Activated CD4-positive, alpha-beta T cell treated with anti-CD3 and anti-CD28 coated beads for 24 hours (primary cell): ENCODE measurements at places on chromosomes 3 and 15.

- DNase-seq, result no peak
Measured at GRCh38 chr3:167978071-167978470, 117.7 kb downstream of the GOLIM4 start.

GRCh38 chr15:101198800-101199199 lies 53.0 kb downstream of the CHSY1 start:
- DNase-seq, result no peak

- DNase-seq, result no peak
Measured at GRCh38 chr15:94480289-94480834, 249.0 kb downstream of the MCTP2 start.

DNA sequence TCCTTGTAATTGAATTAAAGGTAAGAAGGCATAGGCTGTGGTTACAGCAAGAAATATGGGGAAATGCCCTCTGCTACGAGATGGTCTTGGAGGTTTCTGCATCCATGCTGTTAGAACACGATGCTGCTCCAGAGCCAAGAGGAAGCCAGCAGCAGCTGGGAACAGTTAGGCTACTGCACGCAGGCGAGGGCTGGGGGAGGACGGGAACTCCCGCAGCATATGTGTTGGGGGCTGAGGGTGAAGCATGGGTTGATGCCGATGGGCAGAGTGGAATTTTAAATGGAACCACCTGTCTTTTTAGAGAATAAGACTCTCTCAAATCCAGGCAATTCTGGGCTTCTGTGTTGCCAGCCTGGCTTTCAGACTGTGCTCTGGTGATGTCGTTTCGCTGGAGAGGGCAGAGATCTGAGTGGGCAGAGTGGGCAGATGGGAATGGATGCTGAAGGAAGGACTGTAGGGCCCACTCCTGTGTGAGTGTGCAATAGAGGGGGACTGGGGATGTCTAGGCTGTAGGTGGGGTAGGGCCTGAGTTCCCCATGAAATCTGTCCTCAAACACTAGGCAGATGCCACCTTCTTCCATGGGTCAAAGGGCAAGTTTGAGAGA lies 417.0 kb upstream of the TPM1 start:
- no peak for DNase-seq

GRCh38 chr15:56969265-56969895 lies 50.9 kb downstream of the TCF12 start:
- no peak for DNase-seq

GRCh38 chr3:13509059-13509815 lies 29.1 kb downstream of the HDAC11 start:
- no peak for DNase-seq

GRCh38 chr3:27559835-27560234 lies 75.7 kb upstream of the SLC4A7 start:
- no peak for DNase-seq

GRCh38 chr3:111708157-111708771 lies 113.1 kb upstream of the ZBED2 start:
- DNase-seq, result no peak

GRCh38 chr3:164879201-164879600 lies 199.1 kb downstream of the SI start:
- no peak for DNase-seq

GRCh38 chr15:43186003-43186353 lies 775 bp downstream of the CCNDBP1 start:
- no peak for DNase-seq

DNA sequence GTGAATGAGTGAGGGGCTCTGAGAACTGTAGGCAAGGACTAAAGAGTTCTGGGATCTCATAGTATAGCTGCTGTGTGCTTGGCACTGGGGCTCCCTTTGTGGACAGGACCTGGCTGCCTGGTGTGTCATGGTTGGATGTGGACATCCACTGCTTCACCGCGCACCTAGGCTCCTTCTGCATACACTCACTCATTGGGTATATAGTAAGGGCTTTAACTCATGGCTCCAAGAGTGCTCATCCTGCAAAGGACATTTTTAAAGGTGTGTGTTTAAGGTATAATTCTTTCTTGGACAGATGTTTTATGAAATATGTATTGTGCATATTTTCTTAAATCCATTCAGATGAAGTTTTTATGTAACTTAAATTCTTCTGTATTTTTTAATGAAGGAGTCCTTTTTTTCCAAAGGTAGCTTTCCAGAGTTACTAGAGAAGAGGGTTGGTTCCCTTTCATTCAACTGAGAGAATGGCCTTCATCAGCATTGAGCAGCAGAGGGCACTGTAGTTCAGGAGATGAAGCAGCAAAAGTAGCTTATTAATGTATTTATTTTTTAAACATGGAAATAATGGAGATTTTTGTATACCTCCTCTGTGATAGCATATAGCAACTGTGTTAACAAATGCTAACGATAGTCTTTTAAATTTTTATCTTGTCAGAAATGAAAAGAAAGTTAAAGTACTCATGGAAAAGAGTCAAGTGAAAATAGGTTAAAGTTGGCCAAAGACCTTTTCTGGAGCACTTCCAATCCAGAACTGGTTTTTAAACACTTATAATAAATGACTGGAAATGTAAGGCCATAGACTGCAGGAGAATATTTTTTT lies 25.2 kb downstream of the OXNAD1 start:
- no peak for DNase-seq

- no peak for DNase-seq
Measured at GRCh38 chr3:183629546-183630301, 5.7 kb upstream of the KLHL24 start.

DNA sequence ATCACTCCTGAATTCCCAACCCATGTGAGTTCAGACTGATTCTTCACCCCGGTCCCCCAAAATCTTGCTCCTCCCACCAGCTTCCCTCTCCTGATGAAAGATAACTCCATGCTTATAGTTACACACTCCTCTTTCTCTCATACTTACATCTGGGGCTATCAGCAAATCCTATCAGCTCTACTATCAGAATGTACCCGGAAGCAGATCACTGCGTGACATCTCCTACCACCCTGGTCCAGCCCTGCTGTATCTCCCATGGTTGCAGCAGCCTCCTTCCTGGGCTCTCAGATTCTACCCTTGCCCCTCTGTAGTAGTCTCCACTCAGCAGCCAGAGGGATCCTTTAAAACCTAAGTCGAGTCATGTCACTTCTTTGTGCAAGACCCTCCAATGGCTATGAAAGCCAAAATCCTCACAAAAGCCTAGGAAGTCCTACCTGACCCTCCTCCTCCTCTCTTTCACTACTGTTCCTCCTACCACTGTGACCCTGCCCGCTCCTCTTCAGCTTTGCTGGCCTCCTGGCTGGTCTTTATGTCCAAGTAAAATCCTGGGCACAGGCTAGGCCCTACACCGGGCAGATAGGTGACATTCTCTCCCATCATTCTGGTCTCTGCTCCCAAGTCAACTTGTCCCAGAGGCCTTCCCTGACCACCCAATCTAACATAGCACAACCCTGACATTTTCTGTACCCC lies 16.2 kb downstream of the XIRP1 start:
- DNase-seq, result no peak

GRCh38 chr3:189981668-189982067 lies 139.0 kb downstream of the P3H2 start:
- no peak for DNase-seq

- no peak for DNase-seq
Measured at GRCh38 chr3:84547207-84547606, 411.6 kb upstream of the CADM2 start.

- DNase-seq, result no peak
Measured at GRCh38 chr3:190983875-190984274, 121.4 kb upstream of the GMNC start.

GRCh38 chr15:42375252-42375651 lies 16.0 kb downstream of the CAPN3 start:
- no peak for DNase-seq

DNA sequence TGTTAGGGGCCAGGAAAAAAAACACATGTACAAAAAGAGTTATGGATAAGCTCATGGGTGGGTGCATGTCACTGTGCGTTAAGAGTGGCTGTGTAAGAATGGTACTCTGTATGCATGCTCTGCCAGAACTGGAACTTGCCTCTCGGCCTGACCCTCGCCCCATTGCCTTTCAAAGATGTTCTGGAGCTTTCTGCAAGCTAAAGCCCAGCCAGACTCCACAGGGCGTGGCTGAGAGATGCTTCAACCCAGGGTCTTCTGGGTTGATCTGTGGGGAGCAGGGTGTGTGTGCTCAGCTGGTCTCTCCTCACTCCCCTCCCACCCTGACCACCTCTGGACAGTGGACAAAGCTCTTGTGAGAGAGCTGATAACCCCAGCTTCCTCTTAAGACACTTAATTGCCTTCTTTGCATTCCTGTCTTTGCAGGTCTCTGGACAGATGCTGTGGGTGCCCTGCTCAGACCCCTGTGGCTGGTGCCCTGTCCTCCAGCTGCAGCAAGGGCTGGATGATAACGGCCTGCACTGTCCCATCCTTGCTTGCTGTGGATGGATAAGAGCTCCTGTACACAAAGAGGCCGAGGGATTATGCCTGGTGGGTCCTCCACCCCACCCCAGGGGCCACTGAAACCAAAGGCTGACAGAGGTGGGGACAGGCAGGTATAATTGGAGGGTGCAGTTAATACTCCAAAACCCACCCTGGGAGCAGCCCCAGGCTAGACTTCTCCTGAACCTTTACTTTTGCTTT lies 28.7 kb downstream of the ALDH1L1 start:
- DNase-seq, result no peak

DNA sequence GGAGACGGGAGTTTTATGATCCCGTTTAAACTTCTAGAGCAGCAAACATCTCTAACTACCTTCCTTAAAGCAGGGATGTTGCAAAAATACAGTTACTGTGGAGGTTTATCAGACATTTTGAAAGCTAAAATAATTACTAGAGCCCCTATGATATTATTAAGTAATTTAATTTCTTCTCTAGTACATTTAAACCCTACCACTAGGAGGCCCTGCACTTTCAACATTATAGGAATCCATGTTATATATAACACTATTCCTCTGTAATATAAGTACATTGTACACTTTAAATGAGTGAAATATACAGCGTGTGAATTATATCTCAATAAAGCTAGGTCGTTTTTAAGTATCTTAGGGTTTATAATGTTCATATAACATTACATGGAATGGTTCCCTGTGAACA lies 11.5 kb downstream of the SETMAR start:
- no peak for DNase-seq

- DNase-seq, result no peak
Measured at GRCh38 chr3:156036258-156037053, 83.9 kb upstream of the KCNAB1 start.

DNA sequence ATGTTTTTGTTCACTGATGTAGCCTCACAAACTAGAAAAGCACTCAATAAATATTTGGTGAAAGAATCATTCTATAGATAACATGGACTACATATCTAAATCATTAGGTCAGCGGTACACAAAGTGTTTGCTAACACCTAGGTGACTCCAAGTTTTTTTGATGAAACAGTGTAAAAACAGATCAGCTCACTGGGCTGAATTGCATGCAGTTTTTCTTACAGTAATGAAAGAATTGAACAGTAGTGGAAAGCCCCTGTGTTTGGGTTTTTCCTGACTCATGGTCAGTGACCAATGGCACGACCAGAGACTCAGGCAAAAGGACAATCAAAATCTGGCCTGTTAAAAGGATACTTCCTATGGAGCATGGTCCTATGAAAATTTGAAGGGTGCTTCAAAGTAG lies 384.3 kb upstream of the EPHA6 start:
- no peak for DNase-seq

DNA sequence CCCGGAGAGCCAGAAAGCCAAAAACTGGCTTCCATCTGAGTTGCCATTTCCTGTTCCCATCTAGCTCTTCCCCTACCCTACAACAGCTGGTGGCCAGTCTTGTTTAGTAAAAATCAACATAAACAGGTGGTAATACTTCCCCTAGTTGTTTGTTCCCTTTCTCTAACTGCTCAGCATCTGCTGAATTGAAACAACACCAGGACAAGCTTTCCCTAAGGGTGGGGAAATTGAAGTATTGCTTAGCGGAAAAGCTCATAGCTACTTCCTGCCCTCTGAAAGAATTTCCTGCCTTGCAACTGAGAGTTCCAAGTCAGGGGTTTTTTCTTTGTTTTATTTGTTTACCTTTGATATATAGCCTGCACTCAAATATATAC lies 66.8 kb downstream of the HMG20A start:
- DNase-seq, result no peak

DNA sequence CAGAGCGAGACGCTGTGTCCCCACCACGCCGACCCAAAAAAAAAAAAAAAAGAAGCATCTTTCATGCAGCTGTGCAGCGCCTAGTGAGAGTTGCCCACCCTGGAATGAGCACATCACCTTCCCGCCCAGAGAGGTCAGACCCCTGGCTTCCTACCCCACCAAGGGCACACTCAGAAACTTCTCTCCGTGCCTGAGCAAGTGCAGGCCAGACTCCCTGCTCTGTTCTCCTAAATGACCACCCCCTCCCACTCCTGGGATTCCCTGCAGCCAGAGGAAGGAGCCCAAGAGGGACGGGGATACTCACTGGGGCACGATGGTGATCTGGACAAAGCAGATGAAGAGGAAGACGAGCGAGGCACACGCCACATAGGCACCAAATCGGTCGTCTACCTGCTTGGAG lies 116.0 kb downstream of the SEC22A start:
- DNase-seq, result no peak

GRCh38 chr15:74680456-74680855 lies 15.4 kb downstream of the EDC3 start:
- no peak for DNase-seq

GRCh38 chr15:36815786-36816185 lies 236.4 kb downstream of the CDIN1 start:
- DNase-seq, result no peak

DNA sequence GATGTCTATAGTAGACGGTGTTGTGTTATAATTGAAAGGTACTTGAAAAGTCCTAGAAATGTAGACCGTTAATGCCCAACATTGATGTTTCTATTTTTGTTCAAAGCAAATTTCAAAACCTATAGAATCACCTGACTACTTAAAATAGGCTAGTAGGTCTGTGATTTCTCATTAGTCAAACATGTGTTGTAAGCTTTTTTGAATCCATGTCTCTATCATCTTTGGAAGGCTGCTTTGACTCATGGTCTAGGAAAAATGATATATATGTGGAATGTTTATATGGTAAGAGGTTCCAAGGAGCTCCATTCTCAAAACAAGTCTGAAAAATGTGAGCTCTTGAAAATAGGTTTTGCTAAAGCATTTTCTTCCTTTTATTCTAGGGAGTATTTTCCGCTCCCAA lies 375.3 kb downstream of the LPP start:
- no peak for DNase-seq
